ENCODE measurements at places on chromosomes 6 and 20.
A peak's percentile ranks its signal among the peaks of the same experiment; 100 is the strongest.

GRCh38 chr6:156992020-156992804 lies 215.0 kb downstream of the ARID1B start:
- H3K27ac ChIP-seq, result peak overlapping the region; percentile 58
- H3K36me3 ChIP-seq, result no peaks in the 10 kb centered on the region
- peaks cover 51% of the 10 kb centered on the region for H3K4me1 ChIP-seq
- peak; percentile 74 for DNase-seq

GRCh38 chr6:107714104-107714503 lies 110.0 kb downstream of the SCML4 start:
- DNase-seq, result no peak
- H3K36me3 ChIP-seq, result no peaks in the 10 kb centered on the region
- H3K27me3 ChIP-seq, result peaks cover 13% of the 10 kb centered on the region
- no peak overlapping the region for H3K4me3 ChIP-seq

GRCh38 chr6:756224-756623 lies 63.3 kb upstream of the EXOC2 start:
- no peaks in the 10 kb centered on the region for H3K4me1 ChIP-seq
- DNase-seq, result no peak
- H3K36me3 ChIP-seq, result no peaks in the 10 kb centered on the region

- DNase-seq, result no peak
- no peaks in the 10 kb centered on the region for H3K27me3 ChIP-seq
- no peaks in the 10 kb centered on the region for H3K4me1 ChIP-seq
- H3K36me3 ChIP-seq, result no peaks in the 10 kb centered on the region
- H3K27ac ChIP-seq, result no peak overlapping the region
- no peak overlapping the region for H3K4me3 ChIP-seq
Measured at GRCh38 chr20:3553663-3554062, 82.8 kb downstream of the ATRN start.

DNA sequence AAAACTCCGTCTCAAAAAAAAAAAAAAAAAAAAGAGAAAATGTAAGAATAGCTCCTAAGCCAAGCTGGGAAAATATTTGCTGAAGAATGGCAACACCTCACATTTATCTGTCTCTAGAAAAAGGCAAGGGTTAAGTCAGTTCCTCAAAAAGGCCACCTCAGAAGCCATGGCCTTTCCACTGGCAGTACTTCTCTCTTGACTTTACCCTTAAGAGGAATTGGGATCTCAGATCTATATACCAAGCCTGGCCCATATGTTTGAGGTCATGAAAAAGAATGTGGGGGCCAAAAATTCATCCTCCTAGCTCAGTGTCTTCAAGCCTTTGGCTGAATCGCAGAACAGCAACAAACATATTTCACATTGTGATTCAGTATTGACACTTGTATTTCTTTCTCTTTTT lies 10.9 kb upstream of the NCOA3 start:
- DNase-seq, result no peak
- H3K27ac ChIP-seq, result no peak overlapping the region
- no peaks in the 10 kb centered on the region for H3K27me3 ChIP-seq
- H3K36me3 ChIP-seq, result no peaks in the 10 kb centered on the region
- no peak overlapping the region for H3K4me3 ChIP-seq
- H3K4me1 ChIP-seq, result peaks cover 24% of the 10 kb centered on the region

- H3K4me1 ChIP-seq, result no peaks in the 10 kb centered on the region
- no peak for DNase-seq
- no peaks in the 10 kb centered on the region for H3K27me3 ChIP-seq
Measured at GRCh38 chr6:166776571-166776970, 149.5 kb upstream of the RPS6KA2 start.

DNA sequence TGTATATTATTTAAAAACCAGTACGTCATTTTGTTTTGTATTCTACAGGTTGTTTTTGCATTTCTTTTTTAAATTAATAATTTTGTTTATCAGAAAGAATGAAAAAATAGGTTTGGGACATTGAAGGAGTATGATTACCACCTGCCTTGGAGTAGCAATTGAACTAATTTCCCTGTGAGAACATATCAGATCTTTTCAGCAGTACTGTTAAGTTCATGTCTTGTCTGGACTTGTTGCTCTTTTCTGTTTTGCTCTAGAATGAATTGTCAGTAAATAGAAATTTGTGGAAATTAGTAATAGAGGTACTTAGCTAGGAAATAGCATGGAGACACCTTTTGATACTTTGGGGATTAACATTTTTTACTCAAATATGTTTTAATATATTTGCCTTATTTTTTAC lies 24.3 kb downstream of the HSF2 start:
- no peak for DNase-seq
- no peak overlapping the region for H3K27ac ChIP-seq
- H3K27me3 ChIP-seq, result no peaks in the 10 kb centered on the region
- no peaks in the 10 kb centered on the region for H3K4me1 ChIP-seq

GRCh38 chr6:107704347-107705013 lies 119.6 kb downstream of the SCML4 start:
- no peaks in the 10 kb centered on the region for H3K27me3 ChIP-seq
- H3K27ac ChIP-seq, result no peak overlapping the region
- H3K4me3 ChIP-seq, result peak overlapping the region; percentile 15
- H3K4me1 ChIP-seq, result no peaks in the 10 kb centered on the region
- no peaks in the 10 kb centered on the region for H3K36me3 ChIP-seq

GRCh38 chr6:88626460-88626859 lies 337.0 kb downstream of the RNGTT start:
- H3K4me3 ChIP-seq, result no peak overlapping the region
- no peaks in the 10 kb centered on the region for H3K4me1 ChIP-seq
- H3K27me3 ChIP-seq, result no peaks in the 10 kb centered on the region
- DNase-seq, result no peak

- peaks cover 9% of the 10 kb centered on the region for H3K4me1 ChIP-seq
- DNase-seq, result peak; percentile 1
- H3K36me3 ChIP-seq, result no peaks in the 10 kb centered on the region
- no peak overlapping the region for H3K4me3 ChIP-seq
Measured at GRCh38 chr20:1577906-1578305, 20.4 kb upstream of the SIRPD start.

- H3K4me1 ChIP-seq, result no peaks in the 10 kb centered on the region
- H3K27ac ChIP-seq, result no peak overlapping the region
- H3K36me3 ChIP-seq, result no peaks in the 10 kb centered on the region
- H3K27me3 ChIP-seq, result no peaks in the 10 kb centered on the region
- H3K4me3 ChIP-seq, result no peak overlapping the region
- no peak for DNase-seq
Measured at GRCh38 chr6:158826819-158827501, 7.8 kb upstream of the EZR start.

GRCh38 chr6:55469951-55470366 lies 109.0 kb downstream of the HMGCLL1 start:
- no peak overlapping the region for H3K27ac ChIP-seq
- H3K4me3 ChIP-seq, result no peak overlapping the region
- H3K27me3 ChIP-seq, result no peaks in the 10 kb centered on the region
- no peaks in the 10 kb centered on the region for H3K36me3 ChIP-seq

GRCh38 chr20:59670786-59671492 lies 66.6 kb downstream of the PHACTR3 start:
- H3K27me3 ChIP-seq, result peaks cover 89% of the 10 kb centered on the region
- H3K36me3 ChIP-seq, result no peaks in the 10 kb centered on the region
- H3K27ac ChIP-seq, result no peak overlapping the region
- no peaks in the 10 kb centered on the region for H3K4me1 ChIP-seq

- H3K4me3 ChIP-seq, result no peak overlapping the region
- DNase-seq, result no peak
- H3K27me3 ChIP-seq, result no peaks in the 10 kb centered on the region
- peaks cover 22% of the 10 kb centered on the region for H3K4me1 ChIP-seq
- H3K36me3 ChIP-seq, result no peaks in the 10 kb centered on the region
Measured at GRCh38 chr6:36627801-36628246, 33.7 kb downstream of the SRSF3 start.

- DNase-seq, result no peak
- no peaks in the 10 kb centered on the region for H3K4me1 ChIP-seq
- no peak overlapping the region for H3K4me3 ChIP-seq
- H3K27me3 ChIP-seq, result no peaks in the 10 kb centered on the region
- no peak overlapping the region for H3K27ac ChIP-seq
Measured at GRCh38 chr20:5080384-5080877, 39.3 kb downstream of the PCNA start.

All from PC-3 (cell line).